ENCODE measurements at places on chromosomes 12 and 14.

DNA sequence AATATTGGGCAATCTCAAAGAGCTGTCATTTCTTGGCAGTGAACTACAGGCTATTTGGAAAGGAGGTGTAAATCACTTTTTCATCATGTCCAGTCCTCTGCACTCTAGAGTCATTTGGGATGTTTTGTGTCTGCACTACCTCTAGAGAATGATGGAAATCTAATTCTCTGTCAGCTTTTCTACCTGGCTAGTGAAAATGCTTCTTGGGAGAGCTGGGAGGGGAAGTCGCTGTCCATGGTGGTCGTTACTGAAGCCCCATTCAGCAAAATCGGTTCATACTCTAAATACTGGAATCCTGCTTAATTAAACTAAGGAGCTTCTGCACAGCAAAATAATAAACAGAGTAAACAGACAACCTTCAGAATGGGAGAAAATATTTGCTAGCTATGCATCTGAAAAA, 251.8 kb downstream of the APAF1 start:
- DNase-seq = no peak

GRCh38 chr14:99513946-99514551, 32.8 kb downstream of the CCNK start:
- no peak for DNase-seq

- DNase-seq = no peak
These were observed 59.7 kb downstream of the MGAT4C start for GRCh38 chr12:86196465-86196864.

DNA sequence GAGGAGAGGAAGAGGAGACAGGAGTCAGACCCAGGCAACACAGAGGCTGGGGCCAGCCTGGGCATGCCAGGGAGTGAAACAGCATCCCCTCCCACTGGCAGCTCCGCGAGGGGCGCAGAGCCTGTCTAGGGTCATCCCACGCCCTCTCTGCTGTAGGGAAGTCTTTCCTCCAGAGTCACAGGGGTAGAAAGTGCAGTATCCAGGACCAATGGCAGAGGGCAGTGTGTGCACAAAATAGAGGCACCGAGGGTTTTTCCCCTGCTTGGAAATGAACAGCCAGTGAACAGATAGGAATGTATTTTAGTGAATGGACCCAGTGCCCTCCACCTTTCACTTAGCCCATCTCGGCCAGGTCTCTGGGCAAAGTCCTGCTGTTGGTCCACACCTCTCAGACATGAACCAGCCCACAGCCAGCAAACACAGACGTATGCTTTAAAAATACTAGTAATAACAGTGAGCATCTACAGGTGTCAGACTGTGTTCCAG, 9.4 kb upstream of the KRT74 start:
- peak; percentile 53 for DNase-seq

- peak; percentile 91 for DNase-seq
These were observed at the start of gene E2F7 for GRCh38 chr12:77065361-77066204. TSS of gene E2F7 (minus strand) at chr12:77065569. CDS start at chr12:77064635, 934 bp downstream.

DNA sequence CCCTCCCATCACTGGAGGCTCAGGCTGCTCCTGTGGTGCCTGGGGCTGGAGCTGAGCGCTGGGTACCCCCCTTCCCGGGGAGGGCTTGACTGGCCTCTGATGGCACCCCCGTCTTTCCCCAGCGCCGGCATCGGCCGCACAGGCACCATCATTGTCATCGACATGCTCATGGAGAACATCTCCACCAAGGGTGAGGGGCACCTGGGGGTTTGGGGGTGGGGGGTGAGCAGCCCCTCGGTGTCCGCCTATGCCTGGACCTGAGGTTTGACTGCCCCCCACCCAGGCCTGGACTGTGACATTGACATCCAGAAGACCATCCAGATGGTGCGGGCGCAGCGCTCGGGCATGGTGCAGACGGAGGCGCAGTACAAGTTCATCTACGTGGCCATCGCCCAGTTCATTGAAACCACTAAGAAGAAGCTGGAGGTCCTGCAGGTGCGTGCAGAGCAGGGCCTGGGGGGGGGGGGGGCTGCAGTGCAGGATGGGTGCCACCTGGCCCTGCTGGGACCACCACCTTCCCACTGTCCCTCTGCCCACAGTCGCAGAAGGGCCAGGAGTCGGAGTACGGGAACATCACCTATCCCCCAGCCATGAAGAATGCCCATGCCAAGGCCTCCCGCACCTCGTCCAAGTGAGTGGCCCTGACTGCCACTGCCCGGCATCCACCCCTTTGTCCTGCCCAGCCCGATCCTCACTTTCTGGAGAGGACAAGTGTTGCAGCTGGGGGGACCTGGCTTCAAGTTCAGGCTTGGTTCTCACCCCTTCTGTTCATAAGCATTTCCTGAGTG, 8.8 kb downstream of the PTPN6 start:
- no peak for DNase-seq

GRCh38 chr12:53948650-53949593, 5.8 kb upstream of the HOXC12 start:
- no peak for DNase-seq

- no peak for DNase-seq
These were observed 171.1 kb downstream of the RPAP3 start for GRCh38 chr12:47534695-47535094.

- no peak for DNase-seq
These were observed 5.0 kb downstream of the PTPN6 start for GRCh38 chr12:6956021-6956727.

DNA sequence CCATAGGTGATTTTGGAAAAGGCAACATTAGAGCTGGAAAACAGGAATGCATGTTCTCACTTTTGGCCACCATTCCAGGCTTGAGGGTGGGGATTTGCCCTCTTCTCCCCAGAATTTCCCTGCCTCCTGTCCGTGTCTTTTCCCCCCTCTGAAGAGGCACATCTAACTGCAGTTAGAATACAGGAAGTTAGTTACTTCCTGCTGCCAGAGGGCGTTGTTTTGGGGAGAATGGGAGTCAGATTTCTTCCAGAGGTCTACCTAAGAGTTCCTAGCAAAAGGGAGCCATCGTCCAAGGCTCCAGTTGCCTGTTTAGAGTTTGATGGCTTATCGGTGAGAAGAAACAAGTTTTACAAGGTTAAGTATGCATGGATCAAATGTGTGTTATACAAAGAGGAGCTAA, 112.8 kb upstream of the IGF1 start:
- DNase-seq = no peak

- no peak for DNase-seq
These were observed 4.5 kb upstream of the GOLGA5 start for GRCh38 chr14:92789457-92790089.

DNA sequence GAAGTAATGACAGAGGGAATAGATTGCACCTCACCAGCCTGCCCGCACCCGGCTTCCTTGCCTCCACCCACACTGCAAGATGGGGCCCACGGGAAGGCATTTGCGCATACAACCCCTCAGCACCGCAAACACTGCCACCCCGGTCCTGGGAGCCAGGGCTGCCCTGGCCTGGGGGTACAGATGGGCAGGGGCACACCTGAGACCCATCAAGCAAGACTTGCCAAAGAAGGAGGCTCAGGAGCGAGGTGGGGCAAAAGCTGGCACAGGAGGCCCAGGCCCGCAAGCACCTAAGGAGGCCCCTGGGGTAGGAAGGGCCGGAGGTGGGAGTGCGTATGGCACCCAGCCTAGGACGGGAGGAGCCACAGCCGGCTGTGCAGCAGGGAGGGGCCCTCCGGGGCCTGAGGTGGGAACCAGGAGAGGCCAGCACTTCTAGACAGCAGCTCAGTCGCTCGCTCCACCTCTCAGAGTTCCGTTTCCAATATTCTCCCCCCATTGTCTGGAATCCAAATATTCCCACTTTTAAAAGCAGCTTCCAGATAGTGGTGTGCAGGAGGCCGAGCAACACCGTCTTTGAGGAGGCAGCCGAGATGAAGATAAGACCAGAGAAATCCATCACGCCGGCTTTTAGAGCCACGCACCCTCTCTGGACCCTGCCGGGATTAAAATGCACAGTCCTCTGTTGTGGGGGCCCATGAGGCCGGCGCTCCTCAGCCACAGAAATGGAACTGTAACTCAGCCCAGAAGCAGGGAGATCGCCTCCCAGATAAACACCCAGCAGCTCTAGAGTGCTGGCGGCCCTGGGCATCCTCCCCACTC, 12.2 kb upstream of the C14orf180 start:
- no peak for DNase-seq

DNA sequence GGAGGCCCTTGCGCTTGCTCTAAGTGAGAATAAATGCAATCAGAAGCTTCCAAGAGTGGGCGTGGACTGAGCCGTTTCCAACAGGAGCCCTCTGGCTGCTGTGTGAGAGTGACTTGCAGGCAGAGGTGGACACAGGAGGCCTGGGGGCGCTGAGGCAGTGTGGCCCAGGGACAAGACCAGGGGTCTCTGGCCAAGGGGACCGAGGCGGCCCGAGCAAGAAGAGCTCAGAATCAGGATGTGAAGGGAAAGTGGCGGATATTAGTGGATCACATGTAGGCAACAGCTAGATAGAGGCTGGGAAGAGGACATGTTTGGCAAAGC, 8.6 kb downstream of the RIMBP2 start:
- DNase-seq = no peak

DNA sequence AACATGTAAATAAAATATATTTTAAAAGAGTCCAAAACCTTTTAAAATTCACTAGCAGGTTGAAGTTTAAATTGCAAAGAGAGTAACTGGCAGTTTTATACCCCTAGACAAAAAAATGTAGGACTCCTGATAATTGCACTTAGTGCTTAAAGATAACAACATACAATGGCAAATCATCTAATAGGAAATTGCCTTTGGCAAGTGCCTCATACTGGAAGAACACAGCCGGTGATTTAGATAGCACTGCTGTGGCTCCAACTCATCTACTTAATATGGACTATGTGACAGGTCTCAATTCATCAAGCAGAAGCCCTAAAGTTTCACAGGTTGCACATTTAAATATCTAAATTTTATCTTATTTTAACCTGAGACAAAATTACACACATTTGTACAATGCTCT, 13.4 kb downstream of the C12orf50 start:
- DNase-seq = peak; percentile 11

DNA sequence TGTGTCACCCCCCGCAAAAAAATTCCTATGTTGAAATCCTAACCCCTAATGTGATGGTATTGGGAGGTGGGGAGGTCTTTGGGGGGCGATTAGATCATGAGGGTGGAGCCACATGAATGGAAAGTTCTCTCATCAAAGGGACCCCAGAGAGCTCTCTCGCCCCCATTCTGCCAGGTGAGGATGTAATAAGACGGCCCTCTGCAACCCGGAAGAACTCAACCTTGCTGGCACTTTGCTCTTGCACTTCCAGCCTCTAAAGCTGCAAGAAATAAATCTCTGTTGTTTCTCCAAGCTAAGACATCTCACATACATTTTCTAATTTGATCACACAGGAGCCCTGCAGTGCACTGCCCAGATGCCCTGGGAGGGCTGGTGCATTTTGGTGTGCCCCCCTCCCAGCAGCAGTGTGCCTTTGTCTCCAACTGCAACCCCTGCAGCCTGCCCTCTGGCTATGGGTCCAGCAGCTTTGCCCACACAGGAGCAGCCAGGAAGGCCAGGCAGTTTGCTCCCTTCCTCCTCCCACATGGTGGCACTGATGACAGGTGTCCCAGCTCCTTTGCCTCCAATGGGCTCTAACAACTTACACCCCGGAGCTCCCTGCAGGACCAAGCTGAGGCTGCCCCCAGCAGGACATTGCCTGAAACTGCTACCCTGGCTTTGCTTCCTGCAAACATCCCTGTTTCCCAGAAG, 59.3 kb downstream of the C14orf132 start:
- DNase-seq = peak; percentile 24

DNA sequence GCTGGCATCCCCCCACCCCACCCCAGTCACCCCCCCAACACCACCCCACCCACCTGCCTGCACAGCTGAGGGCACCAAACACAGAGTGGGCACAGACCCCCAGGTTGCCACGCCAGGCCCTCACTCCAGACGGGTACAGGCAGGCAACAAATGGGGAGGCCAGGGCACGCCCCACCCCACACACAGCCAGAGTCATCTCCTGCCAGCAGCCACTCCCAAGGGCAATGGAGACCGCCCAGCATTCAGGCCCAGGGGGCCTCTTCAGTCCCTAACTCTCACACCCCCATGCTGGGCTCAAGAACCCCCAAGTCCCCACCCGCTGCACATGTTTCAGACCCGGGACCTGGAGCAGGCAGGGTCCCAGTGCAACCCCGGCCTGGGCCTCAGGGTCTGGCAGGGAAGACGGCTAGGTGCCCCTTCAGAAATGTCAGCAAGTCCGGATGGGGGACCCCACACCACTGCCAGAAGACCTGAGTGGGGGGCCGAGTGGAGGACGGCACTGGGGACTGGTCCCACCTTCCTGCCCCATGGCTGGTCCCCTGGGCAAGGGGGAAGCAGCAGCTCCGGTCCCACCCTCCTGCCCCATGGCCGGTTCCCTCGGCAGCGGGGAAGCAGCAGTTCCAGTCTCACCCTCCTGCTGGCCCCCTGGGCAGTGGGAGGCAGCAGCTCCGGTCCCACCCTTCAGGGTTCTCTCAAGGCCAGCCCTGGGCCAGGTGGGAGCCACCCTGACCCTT, 11.9 kb downstream of the AKT1 start:
- DNase-seq = no peak

DNA sequence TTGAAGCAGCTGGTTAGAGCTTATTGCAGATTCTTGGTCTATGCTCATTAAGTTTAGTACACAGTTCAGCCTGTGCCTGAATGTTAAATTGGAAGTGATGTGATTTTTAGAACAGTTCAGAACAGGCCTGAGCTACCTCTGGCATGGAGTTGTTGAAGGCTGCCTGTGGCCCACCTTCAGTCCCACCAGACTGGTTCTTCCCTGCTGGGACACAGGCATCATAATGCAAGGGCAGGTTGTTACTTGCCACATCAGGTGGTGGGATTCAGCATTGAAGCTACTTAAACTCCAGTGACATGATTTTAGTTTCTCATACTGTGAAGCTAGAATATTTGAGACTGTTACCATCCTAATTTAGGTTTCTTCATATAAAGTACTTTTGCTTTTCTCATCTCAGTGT, 49.4 kb downstream of the PROX2 start:
- DNase-seq = no peak

DNA sequence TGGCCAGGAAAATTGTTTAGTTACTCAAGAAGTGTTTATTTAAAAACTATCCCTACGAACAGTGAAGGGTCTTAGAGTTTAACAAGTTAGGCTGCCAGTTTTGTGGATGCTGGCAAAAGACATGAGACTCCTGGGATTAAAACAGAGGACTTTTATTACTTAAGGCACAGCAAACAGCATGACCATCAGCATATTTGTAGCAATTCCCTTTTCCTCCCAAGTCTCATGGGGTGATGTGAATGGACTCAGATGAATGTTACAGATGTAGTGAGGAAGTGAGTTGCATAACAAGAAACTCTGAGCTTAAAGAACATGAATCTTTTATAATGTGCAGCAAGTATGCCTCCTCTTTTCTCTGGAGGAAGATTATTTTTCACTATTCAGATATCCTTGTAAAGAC, 695.8 kb downstream of the RPS29 start:
- no peak for DNase-seq

- DNase-seq = no peak
These were observed 61.5 kb downstream of the KCNMB4 start for GRCh38 chr12:70427611-70428010.

- peak; percentile 50 for DNase-seq
These were observed 1.0 kb downstream of the DGKA start for GRCh38 chr12:55931780-55932550.

GRCh38 chr12:94756789-94757188, 106.4 kb upstream of the TMCC3 start:
- no peak for DNase-seq

- DNase-seq = no peak
These were observed 42.2 kb upstream of the KTN1 start for GRCh38 chr14:55537782-55538181.

GRCh38 chr12:94717108-94717507, 66.8 kb upstream of the TMCC3 start:
- no peak for DNase-seq

All from endothelial cell of umbilical vein (primary cell).